ENCODE measurements at places on chromosomes 3 and 15. TPM values are rescaled to one million over a fixed set of nuclear protein-coding genes. Genes with fewer than 3 reads are reported as not detected.

DNA sequence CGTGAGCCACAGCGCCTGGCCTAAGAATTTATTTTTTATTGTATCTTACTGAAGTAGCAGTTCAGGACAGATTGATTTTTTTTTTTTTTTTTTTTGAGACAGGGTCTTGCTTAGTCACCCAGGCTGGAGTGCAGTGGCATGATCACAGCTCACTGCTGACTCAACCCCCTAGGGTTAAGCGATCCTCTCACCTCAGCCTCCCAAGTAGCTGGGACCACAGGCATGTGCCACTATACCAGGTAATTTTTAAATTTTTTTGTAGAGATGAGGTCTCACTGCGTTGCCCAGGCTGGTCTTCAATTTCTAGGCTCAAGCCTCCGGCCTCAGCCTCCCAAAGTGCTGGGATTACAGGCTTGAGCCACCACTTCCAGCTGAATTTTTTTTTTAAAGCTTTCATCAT lies 99.8 kb upstream of the HERC1 start:
- no peak for DNase-seq

DNA sequence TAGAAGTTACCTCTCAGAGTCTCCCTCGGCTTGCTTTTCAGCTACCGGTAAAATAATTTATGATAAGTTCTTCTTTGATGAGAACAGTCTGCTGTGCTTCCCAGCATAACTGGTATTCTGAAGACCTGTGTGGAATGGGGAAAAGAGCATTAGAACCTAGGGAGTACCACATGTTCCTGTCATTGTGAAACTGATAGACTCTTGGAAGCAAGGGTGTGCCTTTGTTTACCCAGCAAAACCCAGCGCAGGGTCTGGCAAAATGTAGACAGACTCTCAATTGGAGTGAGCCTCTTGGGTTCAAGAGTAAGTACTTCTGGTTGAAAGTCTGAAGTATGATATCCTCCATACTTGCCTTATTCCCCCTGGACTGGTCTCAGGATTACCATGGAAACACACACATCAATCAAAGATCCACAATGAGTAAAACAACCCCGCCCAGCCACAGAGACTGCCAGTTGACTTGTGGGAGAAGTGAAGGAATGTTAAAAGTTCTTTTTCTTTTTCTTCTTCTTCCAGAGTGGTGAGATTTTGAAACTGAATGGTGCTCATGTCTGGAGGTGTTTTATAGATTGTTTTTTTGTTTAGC lies 652.4 kb upstream of the NAALADL2 start:
- DNase-seq, result no peak

DNA sequence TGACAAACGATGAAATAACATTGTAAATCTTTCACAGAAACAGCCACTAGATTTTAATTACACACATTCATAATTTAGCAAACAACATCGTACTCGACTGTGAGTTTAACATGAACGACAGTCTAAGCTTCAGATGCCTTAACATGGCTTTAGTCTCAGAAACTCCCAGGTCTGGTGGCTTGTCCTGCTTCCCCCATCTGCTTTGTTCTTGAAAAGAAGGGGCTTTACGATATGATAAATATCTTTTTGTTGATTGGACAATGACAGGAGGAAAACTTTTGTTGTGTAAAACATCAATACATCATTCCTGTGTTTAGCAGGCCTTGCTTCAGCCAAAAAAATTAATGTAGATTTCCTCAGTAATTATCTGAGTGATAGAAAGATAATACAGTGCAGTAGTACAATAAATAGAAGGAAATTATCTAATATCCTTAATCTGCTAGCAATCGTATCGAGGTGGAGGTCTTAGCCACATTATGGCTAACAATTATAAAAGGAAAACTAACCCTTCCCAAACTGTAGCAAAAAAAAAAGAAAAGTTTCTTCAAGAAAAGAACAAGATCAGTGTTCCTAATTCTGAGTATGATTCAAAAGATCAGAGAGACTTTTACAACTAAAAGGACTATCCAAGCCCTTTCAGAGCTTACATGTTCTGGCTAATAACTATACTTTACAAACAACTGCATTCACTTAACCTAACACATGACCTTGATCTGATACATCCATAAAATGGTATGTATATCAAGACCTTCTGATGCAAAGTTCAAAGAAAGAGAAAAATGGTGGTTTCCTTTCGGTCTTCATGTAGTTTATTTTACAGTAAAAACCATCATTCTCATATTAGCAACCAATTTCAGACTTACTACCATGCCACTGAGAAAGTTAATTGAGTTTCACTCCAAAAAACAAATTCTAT lies 535.7 kb downstream of the FOXP1 start:
- DNase-seq, result no peak

- DNase-seq, result no peak
These were observed 121.8 kb upstream of the CADM2 start for GRCh38 chr3:84836961-84837360.

DNA sequence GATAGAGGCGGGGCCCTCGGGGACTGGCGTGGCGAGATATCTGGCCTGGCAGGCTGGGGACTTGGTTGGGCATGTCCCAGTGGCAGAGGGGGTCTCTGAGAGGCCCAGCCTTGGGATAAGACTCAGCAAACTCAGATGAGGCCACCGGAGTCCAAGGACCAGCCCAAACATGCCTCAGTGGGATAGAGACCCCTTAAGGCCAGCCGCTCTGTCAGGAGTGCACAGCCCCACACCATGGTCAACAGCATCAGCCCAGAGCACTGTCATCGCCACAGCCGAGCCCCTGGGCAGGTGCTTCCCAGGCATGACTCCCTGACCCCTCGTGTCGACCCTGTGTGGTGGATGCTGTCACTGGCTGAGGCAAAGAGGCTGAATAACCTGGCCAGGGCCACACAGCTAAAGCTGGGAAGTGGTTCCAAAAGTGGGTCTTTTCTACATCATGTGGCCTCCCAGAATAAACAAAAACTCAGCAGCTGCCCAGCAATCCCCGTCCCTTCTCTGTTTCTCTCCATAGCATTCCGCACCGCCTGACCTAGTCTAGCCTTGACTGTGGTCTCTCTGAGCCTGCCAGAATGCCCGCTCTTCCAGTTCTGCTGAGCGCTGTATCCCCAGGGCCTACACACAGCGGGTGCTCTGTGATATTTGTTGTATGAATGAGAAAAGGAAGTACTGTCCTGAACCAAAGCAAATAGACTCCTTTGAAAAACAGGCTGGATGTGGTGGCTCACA lies 15.1 kb downstream of the CTSH start:
- DNase-seq, result no peak

- no peak for DNase-seq
These were observed 163.0 kb downstream of the TBC1D5 start for GRCh38 chr3:17579289-17580031.

DNA sequence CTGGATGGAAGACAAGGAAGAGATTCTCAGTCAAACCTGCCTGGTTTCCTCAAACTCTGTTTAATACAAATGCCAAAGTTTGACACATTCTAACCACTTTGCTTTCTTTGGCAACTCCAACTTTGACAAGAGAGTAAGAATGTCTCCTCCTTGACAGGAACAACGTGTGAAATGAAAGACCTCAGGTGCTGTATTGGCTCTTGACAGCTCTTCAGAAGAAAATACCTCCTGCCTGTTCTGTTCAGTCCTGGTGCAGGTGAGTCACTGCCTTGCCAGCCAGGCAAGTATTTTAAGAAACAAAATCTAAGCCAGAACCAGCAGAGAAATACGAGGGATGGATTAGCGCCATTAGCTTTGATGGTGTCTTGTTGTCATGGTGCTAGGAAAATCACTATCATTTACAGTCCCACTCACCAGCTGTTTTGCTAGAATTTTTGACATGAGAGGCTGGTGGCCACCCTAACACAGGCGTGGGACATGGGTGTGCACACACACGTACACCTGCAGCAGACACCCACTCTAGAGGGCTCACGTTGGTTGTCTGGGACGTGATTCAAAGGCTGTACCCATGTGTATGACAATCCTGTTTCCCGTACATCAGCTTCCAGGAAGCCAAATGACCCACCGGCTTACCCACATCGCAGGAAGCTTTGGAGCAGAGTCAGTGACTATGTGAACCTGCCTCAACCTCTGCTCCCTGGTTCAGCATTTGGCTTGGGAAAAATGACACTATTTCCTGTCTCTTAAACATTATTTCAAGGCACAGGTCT lies 60.4 kb downstream of the CCNL1 start:
- DNase-seq, result no peak

DNA sequence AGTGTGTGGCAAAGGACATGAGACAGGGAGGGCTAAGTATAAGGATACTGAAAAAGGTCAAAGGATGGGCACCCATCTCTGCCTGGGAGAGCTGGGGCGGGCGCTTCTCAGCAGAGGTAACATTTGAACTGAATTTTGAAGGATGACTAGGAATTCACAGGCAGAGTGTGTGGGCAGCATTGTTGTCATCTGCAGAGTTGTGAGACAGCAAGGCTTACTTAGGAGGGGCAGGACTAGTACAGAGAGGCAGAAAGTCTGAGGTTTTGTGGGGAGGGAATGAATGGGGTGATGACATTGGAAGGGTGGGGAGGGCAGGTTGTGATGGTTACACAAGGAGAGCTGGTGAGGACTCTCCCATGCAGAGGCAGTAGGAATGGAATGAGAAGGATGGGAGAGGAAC lies 84.1 kb upstream of the PRR23C start:
- no peak for DNase-seq

DNA sequence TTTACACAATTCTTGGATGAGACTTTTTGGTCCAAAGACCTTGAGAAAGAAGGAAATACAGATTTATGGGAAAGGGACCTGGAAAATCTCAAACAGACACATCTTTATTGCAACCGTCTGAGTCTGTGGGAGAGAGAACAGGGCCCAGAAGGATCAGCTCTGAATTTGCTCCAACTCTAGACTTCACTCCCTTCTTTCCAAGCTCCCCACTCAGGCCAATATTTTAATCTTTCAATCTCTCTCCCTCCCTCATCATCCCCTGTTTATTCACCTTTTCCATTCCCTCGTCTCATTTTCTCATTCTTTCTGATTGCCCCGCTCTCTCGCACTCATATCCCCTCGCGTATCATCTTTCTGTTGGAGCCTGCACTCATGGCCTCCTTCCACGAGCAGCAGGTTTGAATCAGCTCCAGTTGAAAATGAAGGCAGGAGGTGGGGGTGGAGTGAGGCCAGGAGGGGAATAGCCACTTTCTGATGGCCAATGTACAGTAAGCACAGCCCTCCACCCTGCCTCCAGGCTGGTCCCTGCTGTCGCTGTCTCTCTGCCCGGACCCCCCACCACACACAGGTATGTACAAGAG lies 63.6 kb upstream of the BOC start:
- DNase-seq, result no peak

LRRC49 gene
- not detected for total RNA-seq

All from activated CD4-positive, alpha-beta memory T cell treated with anti-CD3 and anti-CD28 coated beads, Interleukin-2, amount 10 ng/mL, durations not matched to agents 7 days and 5 days (primary cell).